ENCODE measurements at places on chromosomes 16 and 17.

GRCh38 chr17:82884970-82885353, 45.1 kb upstream of the ZNF750 start:
- no peak for DNase-seq

DNA sequence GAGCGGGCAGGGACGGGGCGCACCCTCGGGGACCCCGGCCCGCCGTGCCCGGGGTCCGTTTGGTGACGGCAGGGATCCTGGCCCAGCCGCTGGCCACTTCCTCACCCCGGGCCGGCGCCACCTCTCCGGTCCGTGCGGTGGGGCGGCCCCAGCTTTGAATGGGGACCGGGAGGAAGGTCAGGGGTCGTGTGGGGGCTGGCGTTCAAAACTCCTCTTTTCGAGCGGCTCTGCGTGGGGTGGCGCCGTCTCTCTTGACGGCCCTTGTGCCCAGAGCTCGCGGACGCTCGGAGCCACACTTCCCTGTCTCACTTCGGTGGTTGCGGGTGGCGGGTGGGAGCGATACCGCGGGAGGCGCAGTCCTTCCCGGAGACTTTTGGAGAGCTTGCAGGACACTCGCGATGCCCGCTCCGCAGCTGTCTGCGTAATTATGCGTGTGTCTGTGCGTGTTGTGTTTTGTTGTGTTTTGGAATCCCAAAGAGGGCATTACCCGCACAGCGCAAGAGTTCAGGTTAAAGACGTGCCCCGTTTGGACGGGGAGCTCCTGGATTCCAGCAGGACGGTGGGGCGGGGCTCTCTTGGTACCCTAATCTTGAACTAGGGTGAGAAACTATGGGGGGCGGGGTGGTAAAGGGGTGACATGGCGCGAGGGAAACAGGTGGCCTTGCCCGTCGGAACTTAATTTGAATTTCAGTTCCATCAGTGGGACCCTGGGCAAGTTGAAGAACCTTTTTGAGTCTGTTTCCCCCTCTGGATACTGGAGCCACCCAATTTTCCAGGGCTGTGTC, 637 bp downstream of the PLCG2 start:
- no peak for DNase-seq

GRCh38 chr17:68319410-68320162, 28.3 kb downstream of the ARSG start:
- no peak for DNase-seq

DNA sequence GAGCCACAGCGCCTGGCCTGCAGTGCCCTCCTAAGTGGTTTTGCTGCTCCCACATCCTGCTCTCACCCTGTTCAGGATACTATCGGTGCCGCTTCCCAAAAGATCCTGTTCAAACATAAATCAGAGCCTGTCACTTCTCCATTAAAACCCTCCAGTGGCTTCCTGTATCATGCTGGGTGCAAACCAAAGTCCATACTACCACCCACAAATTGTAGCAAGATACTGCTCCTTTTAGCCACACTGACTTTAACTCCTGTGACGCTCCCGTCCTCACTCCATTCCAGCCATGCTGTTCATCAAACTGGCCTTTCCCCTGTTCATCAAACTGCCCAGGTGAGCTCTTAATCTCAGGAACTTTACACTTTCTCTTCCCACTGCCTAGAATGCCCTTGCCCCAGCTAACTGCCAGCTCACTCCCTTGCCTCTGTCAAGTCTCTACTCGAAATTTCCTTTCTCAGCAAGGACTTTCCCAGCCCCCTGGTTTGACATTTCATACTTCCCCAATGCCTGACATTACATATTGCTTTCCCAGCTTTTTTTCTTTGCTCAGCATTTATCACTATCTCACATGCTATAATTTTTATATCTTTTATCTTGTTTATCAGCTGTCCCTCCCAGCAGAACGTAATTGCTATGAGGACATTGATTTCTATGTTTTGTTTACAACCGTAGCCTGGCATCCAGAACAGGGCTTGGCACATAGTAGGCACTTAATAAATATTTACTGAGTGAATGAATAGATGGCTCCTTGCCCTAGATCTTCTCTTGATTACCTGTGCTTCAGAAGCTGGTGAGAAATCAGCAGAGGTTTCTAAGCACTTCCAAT, 44.3 kb upstream of the SMURF2 start:
- no peak for DNase-seq

DNA sequence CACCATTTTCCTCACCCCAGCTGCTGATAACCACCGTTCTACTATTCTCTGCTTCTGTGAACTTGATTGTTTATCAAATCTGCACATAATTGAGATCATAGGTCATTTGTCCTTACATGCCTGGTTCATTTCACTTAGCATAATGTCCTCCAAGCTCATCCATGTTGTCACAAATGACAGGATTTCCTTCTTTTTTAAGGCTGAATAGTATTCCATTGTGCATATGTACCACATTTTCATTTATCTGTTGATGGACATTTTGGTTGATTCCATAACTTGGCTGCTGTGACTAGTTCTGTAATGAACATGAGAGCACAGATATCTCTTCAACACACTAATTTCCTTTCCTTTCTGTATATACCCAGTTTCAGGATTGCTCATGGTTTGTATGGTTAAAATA, 225.3 kb upstream of the TBX2 start:
- DNase-seq: no peak

DNA sequence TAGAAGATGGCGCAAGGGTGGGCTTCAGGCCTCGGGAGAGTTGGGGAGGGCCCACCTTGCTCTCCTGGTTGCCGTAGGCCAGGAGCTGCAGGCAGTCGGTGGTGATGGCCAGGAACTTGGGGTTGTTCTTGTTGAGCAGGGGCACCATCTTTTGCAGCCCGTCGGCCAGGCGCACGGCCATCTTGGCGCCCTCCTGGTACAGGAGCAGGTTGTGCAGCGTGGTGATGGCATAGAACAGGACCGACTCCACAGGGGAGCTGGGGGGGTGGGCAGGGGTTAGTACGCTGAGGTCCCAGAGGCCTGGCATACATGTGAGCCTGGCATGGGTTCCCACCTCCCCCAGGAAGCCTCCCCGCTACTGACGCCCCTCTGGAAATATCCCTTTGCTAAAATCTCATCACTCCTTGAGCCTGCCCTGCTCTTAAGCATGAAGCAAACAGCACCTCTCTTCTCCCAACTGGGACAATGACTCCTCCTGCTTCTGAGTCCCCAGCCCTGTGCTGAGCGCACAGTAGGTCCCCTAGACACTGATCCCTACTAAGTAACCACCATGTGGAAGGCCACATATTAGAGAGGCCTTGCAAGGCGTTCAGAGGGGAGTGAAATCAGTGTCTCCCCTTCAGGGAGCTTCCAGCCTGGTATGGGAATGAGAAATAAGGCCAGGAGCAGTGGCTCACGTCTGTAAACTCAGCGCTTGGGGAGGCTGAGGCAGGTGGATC, 19.0 kb downstream of the JUP start:
- DNase-seq: no peak

DNA sequence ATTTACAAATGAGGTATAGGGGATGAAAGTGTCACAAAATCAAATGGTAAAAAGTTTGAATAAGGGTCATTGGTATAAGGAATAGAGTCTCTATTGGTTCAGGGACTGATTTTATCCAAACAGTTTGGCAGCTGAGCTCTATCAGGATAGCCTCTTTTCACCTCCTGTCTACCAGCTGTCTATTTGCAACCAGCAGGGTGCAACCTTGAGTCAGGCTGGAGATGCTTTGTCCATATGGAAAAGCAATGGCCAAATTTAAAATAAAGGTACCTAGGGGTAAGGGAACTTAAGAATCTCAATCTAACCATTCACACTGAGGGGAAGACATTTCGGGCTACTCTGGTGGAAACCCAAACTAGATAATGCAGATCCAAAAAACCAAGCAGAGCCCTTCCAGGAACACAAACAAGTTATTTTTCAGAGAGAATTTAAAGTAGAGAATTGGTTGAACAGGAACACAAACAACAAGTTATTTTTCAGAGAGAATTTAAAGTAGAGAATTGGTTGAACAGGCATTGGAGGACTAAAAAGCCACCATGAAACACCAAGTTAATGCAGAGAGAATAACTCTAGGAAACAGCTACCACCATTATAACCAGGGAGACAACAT, 12.6 kb upstream of the CA10 start:
- no peak for DNase-seq

DNA sequence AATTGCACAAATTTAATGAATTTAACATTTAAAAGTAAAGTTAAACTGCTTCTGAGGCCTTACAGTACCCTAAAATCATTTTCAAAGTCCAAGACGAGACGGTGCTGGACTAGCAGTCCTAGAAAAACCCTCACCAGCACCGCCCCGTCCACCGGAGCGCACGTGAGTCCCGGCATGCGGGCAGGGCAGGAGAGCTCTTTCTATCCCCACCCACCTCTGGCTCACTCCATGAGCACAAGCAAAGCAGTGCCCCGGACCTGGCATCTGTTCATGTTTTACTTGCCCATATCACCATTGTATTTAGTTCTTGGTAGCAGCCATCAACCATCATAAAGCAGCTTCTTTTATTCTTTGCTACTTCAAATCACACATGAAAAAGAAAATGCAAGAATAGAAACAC, 41.7 kb downstream of the ANKRD11 start:
- no peak for DNase-seq

GRCh38 chr17:62755141-62755851, 52.8 kb downstream of the MARCHF10 start:
- DNase-seq: no peak

DNA sequence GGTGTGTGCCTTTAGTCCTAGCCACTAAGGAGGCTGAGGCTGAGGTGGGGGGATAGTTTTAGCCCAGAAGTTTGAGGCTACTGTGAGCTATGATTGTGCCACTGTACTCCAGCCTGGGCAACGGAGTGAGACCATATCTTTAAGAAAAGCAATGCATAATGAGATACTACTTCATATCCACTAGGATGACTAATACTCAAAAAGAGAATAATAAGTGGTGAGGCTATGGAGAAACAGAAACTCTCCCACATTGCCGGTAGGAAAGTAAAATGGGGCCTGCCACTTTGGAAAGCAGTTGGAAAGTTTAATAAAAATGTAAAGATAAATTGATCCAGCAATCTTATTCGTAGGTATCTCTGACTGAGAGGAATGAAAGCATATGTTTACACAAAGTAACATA, 4.6 kb upstream of the NPIPB2 start:
- no peak for DNase-seq

DNA sequence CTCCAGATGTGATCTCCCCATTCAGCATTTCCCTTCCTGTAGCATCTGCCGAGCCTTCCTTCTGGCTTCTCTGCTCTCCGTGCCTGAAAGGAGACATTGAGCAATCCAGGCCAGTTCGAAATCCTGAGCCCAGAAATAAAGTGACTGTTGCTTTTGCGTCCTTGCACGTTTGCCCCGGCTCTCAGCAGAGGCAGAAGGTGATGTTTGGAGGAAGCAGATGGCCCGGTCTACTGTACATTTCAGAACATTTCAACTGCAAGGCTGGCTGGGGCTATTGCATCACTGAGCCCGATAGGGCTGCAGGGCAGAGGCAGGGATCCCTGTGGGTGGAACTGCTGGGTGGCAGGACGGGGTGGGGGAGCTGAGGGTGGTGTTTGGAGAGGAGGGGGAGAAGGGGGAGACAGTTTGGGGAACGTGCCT, 29.4 kb downstream of the IRF8 start:
- no peak for DNase-seq

GRCh38 chr17:11986942-11987329, 10.3 kb downstream of the ZNF18 start:
- no peak for DNase-seq

GRCh38 chr16:84284154-84284722, 10.4 kb upstream of the WFDC1 start:
- no peak for DNase-seq

GRCh38 chr16:6160303-6160702, 1062.7 kb upstream of the EEF2KMT start:
- DNase-seq: no peak

DNA sequence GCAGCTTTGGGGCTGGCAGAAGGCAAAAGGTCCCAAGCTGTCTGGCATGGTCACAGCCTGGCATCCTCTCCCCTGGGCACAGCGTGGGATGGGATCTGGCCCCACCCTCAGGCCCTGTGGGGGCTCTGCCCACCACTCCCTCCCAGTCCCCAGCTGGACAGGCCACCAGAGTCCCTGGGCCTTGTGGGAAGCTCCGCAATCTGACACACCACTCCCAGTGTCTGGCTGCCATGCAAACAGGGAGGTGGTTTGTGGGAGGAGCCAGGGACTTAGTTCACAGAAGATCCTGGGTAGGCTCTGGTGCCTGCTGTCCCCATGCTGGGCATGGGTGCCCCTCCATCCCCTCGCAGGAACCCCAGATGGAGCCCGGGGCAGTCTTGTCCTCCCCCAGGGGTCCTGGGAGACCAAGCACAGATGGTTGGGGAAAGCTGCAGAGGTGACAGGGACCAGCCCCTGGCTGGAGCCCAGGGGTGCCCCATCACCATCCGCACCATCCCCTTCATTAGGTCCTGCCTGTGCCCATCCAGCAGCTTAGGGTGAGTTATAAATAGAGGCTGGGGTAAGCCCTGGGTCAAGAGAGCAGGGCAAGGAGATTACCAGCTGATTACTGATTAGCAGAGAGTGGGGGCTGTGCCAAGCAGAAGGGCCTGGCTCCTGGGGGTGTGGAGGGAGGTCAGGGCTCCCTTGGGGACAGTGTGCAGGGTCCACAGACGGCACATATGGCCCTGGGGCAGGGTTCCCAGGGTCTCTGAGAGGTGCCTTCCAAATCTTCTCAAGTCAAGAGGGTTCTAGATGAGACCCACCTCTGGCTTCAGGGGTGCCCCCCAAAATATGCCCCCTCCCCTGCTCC, 6.2 kb downstream of the FSCN2 start:
- DNase-seq: no peak

- DNase-seq: no peak
Measured at GRCh38 chr16:24850289-24850938, 4.7 kb downstream of the SLC5A11 start.

DNA sequence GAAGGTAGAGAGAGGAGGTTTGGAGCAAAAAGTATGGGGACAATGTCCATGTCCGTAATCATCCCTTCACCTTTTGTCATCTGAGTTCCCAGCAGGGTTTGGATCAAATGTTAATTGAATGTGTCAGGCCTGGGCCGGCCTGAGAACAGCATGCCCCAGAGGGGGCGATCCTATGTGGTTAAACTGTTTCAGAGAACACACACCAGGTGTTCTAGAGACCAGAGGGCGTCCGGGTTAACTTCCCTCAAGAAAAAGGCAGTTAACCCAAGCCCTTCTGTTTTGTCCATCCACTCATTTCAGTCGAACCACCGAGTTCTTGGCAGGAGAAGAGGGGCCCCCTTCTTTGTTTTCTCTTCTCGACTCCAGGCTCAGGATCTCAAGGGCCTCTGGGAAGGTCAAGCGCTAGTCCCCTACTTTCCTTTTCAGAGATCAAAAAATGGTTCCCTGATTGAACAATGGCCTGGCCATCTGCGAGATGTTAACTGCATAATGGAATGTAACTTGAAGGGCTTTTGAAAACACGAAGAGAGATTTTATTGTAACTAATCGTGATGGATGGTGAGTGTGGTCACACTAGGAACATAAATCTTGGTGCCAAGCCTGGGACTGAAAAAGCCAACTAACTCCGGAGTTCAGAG, 142.5 kb downstream of the IRX3 start:
- no peak for DNase-seq

GRCh38 chr17:327971-328370, 24.6 kb downstream of the RPH3AL start:
- no peak for DNase-seq

DNA sequence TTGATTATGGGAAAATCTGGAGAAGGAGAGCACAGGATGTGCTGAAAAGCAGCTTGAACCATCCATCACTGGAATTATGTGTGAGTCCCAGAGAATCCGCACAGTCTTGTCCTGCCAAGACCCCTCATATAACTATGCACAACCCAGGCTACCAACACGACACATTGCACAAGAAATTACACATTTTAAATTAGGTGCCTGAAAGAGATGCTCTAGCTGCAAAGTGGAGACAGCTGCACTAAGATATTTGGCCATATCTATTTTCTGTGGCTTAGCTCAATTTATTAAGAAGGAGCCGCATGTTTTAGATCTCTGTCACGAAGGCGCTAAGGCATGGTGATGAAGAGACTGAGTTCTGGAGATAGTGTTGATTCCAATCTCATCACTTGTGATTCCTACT, 1308.4 kb downstream of the CDH8 start:
- no peak for DNase-seq

Data from NCI-H2107 (cell line).